ENCODE measurements at places on chromosomes 2 and 18.

GRCh38 chr2:168189835-168190569 is 57.4 kb downstream of the STK39 start:
- DNase-seq = no peak
- no peaks in the 10 kb centered on the region for H3K36me3 ChIP-seq
- H3K27me3 ChIP-seq = no peaks in the 10 kb centered on the region
- H3K4me3 ChIP-seq = no peak overlapping the region
- no peaks in the 10 kb centered on the region for H3K4me1 ChIP-seq
- H3K27ac ChIP-seq = no peak overlapping the region

DNA sequence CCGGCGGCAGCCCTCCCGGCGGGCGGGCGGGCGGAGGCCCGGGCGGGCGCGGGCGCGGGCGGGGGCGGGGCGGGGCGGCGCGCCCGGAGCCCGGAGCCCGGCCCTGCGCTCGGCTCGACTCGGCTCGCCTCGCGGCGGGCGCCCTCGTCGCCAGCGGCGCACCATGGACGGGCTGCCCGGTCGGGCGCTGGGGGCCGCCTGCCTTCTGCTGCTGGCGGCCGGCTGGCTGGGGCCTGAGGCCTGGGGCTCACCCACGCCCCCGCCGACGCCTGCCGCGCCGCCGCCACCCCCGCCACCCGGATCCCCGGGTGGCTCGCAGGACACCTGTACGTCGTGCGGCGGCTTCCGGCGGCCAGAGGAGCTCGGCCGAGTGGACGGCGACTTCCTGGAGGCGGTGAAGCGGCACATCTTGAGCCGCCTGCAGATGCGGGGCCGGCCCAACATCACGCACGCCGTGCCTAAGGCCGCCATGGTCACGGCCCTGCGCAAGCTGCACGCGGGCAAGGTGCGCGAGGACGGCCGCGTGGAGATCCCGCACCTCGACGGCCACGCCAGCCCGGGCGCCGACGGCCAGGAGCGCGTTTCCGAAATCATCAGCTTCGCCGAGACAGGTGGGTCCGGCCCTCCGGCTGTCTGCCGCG is at the start of gene INHBB:
TSS of gene INHBB (plus strand) at position 111 of the 641 bp plus-strand sequence. CDS start at position 164, 53 bp downstream.
- peaks cover 33% of the 10 kb centered on the region for H3K27me3 ChIP-seq
- no peaks in the 10 kb centered on the region for H3K36me3 ChIP-seq
- DNase-seq = no peak
- H3K4me3 ChIP-seq = peak within 1 kb of the TSS; percentile 17

DNA sequence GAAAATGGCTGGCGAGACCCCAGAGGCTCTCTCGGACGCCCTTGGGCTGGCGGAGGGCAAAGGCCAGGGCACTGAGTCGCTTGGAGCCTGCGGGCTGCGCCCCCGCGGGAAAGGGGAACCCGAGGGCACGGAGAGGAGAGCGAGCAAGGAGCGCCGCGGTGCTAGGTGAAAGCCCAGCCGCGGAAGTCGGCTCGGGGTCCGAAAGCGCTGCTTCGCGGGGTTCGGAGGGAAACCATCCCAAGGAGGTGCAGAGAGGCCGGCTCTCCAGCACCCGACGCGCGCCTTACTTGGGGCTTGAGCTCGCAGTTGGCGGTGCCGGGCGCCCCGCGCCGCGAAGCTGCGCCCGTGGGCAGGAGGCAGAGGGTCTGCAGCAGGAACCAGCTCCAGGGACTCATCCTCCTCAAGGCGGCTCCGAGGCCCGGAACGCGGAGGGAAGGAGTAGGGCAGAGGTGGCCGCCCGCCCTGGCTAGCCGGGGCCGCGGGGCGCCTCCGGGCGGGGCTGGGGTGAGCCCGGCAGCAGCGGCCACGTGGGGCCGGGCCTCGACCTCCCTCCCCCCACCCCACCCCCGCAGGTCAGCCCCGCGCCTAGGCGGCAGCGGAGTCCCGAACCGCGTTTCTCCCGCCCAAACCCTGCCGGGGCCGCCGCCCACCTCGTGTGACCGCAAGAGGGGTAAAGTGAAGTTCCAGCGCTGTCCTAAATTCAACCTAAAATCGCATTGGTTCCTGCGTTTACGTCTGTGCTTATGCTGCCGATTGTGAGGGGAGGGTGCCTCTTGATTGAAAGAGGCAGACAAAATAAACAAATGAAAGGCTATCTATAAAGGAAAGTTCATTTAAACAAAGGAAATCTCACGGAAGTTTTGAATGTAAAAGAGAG is at the start of gene TRABD2A:
TSS of gene TRABD2A (minus strand) at position 440 of the 877 bp plus-strand sequence. CDS start at position 395, 45 bp downstream.
- H3K4me3 ChIP-seq = no peak within 1 kb of the TSS
- H3K27ac ChIP-seq = no peak within 1 kb of the TSS
- H3K36me3 ChIP-seq = no peaks in the 10 kb centered on the region
- DNase-seq = no peak
- peaks cover 16% of the 10 kb centered on the region for H3K4me1 ChIP-seq

DNA sequence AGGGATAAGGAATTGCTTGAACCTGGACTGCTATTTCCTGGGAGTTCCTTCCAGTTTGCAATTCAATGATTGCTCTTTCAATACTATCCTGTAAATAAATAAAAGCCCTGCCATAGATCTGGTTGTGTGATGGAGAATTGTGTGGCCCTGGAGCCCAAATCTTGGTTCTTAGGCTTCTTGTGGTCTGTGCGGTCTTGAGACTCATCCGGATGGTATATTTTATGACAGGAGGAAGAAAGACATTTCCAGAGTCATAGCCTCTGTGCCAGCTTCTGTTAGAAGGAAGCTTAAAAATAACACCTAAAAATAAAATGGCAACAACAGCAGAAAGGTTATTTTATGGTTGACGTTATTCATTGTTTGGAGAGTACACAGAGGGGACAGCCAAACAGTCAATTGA is 137.7 kb downstream of the ABCA12 start:
- H3K27ac ChIP-seq = no peak overlapping the region
- no peaks in the 10 kb centered on the region for H3K36me3 ChIP-seq
- H3K4me3 ChIP-seq = no peak overlapping the region
- H3K4me1 ChIP-seq = no peaks in the 10 kb centered on the region

DNA sequence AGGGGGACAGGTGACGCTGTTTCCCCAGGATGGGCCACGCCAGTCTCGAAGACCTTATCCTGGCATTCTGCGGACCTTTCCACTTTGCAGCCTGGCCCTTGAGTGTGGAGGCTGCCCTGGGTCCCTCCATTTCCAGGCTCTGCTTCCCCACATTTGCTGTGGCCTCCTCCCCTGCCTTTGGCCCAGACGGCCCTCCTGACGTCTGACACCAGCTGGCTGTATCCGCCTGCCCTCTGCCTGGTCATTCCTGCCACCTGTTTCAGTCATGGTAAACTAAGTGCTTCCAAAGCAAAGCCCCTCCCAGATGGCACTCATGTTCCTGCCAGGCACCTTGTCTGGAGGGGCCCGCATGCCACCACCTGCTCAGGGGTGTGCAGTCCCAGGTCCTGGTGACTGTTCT is 95.1 kb downstream of the ASB1 start:
- H3K4me3 ChIP-seq = no peak overlapping the region
- no peaks in the 10 kb centered on the region for H3K36me3 ChIP-seq
- peaks cover 11% of the 10 kb centered on the region for H3K27me3 ChIP-seq
- H3K27ac ChIP-seq = no peak overlapping the region

DNA sequence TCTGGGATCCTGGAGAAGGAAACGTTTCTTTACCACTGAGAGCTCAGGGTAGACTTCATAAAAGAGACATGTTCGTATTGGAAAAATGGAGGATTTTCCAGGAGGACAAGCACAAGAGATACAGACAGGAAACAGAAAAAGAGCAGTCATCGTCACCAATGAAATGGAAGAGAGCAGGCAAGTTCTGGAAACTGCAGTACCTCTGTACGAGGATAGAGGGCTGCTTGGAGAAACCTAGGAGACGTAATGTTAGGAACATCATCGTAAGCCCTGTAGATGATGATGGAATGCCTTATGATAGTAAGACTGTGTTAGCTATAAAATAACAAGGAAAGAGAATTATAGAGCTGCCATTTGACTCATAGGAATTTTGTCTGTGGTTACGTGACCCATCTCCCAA is 121.1 kb upstream of the KLHL14 start:
- no peaks in the 10 kb centered on the region for H3K4me1 ChIP-seq
- H3K36me3 ChIP-seq = no peaks in the 10 kb centered on the region
- no peaks in the 10 kb centered on the region for H3K27me3 ChIP-seq

GRCh38 chr2:232349546-232349945 is 29.0 kb upstream of the ALPP start:
- peaks cover 9% of the 10 kb centered on the region for H3K4me1 ChIP-seq
- no peak overlapping the region for H3K4me3 ChIP-seq
- DNase-seq = no peak
- H3K36me3 ChIP-seq = no peaks in the 10 kb centered on the region

- no peaks in the 10 kb centered on the region for H3K4me1 ChIP-seq
- H3K4me3 ChIP-seq = no peak overlapping the region
- H3K27me3 ChIP-seq = no peaks in the 10 kb centered on the region
- DNase-seq = no peak
- H3K27ac ChIP-seq = no peak overlapping the region
- no peaks in the 10 kb centered on the region for H3K36me3 ChIP-seq
Measured at GRCh38 chr18:6798896-6799295, 69.4 kb downstream of the ARHGAP28 start.

DNA sequence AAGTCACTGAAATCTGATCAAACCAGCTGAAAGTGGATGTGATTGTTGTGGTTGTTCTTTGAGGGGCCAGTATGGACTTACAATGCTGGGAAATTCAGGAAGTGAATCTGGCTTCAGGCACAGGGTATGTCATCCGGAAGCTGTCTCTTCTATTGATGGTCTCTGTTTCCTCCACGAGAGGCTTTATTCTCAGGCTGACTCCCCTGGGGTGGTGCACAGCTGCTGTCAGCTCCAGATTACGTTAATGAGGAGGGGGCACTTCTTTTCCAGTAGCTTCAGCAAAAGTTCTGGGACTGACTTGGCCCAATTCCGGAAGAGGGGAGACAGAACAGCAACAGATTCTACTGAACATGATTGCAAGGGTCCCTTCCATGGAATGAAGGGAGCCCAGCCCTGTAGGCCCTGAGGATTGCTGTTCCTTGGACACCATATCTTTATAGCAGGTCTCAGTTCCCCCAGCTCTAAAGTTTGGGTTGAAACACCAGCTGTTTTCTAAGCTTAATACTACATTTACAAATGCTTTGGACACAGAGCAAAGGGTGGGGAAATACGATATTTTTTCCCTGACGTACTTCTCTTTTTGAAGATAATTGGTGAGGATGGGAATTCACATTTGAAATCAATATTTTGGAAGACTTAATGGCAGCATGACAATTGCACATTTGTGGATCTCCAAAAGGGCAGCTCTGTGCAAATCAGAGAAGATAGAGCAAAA is 400.9 kb downstream of the TSN start:
- H3K27ac ChIP-seq = no peak overlapping the region
- no peak for DNase-seq
- no peaks in the 10 kb centered on the region for H3K4me1 ChIP-seq
- no peaks in the 10 kb centered on the region for H3K36me3 ChIP-seq
- no peaks in the 10 kb centered on the region for H3K27me3 ChIP-seq

- H3K4me1 ChIP-seq = peaks cover 50% of the 10 kb centered on the region
- H3K4me3 ChIP-seq = peak overlapping the region; percentile 4
- no peaks in the 10 kb centered on the region for H3K36me3 ChIP-seq
- H3K27ac ChIP-seq = peak overlapping the region; percentile 99
- peak; percentile 49 for DNase-seq
Measured at GRCh38 chr2:85888020-85888683, 638 bp downstream of the ST3GAL5 start.

DNA sequence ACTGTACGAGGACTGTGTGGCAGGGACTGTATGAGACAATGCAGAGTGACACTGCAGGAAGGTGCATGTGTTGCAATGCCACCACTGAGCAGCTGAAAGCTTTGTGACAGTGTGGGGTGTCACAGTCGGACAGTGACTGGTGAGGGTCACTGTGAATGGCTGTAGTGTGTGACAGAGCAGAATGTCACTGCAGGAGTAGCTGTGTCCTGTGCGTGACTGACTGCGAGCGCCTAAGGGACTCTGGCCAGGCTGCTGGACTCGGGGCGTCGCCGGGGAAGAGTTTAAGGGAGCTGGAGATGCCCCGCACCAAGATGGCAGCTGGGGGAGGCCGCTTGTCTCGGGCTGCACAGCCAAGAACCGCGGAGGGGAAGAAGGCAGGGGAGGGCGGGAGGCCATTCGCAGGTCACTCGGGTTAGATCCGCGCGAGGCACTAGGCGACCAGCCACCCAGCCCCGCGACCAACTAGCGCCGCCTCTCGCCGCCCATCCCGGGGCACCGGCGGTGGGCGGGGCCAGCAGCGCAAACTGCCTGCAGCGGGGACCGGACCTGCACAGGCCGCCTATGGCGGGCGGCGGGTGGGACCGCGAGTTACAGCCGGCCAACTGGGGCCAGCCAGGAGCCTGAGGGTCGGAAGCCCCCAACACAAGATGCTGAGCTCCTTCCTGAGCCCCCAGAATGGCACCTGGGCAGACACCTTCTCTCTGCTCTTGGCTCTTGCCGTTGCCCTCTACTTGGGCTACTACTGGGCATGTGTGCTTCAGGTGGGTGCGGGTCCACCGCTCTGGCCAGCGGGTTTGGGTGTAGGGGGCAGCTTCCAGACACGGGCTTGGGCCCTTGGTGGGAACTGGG is at the start of gene ABHD1:
TSS of gene ABHD1 (plus strand) at position 514 of the 849 bp plus-strand sequence. CDS start at position 648, 134 bp downstream.
- H3K27ac ChIP-seq = no peak within 1 kb of the TSS
- peak; percentile 61 for DNase-seq
- peaks cover 7% of the 10 kb centered on the region for H3K4me1 ChIP-seq
- peaks cover 2% of the 10 kb centered on the region for H3K27me3 ChIP-seq

DNA sequence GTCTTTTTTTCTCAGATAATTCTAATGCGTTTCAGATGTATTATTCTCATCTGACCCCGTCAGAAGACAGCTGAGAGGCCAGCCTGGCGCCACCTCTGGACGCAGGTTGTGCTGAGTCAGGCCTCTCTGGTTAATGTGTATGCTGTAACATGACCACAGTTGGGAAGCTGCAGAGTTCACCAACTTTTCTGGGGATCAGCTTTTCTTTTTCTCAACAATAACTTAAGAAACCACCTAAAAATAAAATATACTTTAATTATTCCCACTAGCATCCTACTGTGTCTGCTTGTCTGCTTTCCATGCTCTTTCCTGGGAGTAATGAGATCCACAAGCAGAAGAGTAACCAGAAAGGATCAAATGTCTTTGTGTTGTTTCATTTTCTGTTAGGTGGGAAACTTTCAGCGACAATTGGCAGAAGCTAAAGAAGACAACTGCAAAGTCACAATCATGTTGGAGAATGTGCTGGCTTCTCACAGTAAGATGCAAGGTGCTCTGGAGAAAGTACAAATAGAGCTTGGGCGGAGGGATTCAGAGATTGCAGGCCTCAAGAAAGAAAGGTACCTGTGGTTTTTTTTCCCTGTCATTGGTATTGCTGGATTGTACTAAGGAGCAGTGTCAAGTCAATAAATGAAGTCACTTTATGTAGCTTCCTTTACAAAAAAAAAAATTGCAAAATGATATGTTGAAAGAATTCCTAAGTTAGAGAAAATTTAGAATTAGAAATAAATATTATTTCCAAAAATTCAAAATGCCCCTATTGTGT is 79.8 kb downstream of the CCDC150 start:
- no peak overlapping the region for H3K4me3 ChIP-seq
- DNase-seq = no peak
- no peaks in the 10 kb centered on the region for H3K4me1 ChIP-seq

- H3K27me3 ChIP-seq = no peaks in the 10 kb centered on the region
- no peak overlapping the region for H3K4me3 ChIP-seq
- no peak for DNase-seq
- no peaks in the 10 kb centered on the region for H3K36me3 ChIP-seq
- no peaks in the 10 kb centered on the region for H3K4me1 ChIP-seq
- no peak overlapping the region for H3K27ac ChIP-seq
Measured at GRCh38 chr2:240615396-240615795, 9.9 kb upstream of the GPR35 start.
